T-helper 2 cell treated with Interferon-gamma antibody and Interleukin-4, amounts not matched to agents 5 μg/mL and 100 μg/mL, for 36 hours (primary cell): ENCODE measurements at places on chromosomes 13 and 19.

DNA sequence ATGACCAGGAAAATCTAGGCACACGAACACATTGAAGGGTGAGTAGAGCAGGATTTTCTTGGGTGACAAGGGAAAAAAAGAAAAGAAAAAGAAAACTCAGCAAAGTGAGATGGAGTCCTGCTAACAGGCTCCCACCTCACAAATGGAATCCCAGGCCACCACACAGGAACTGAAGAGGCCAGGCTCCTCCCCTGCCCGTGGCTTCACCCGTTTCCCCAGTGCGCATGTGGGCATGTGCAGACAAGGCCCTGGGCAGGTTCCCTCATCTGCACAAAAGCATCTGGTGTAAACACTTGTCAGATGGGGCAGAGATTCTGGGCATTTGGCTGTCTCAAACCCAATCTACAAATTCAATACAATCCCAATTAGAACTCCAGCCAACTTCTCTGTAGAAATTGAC, 24.5 kb downstream of the CFAP97D2 start:
- H3K4me1 ChIP-seq: peaks cover 3% of the 10 kb centered on the region
- no peaks in the 10 kb centered on the region for H3K36me3 ChIP-seq

GRCh38 chr13:51728275-51728673, 75.7 kb downstream of the DHRS12 start:
- H3K4me1 ChIP-seq: peaks cover 5% of the 10 kb centered on the region
- DNase-seq: no peak
- H3K27ac ChIP-seq: no peak overlapping the region
- H3K4me3 ChIP-seq: no peak overlapping the region

GRCh38 chr13:34752283-34752960, 189.6 kb upstream of the NBEA start:
- no peaks in the 10 kb centered on the region for H3K36me3 ChIP-seq
- H3K4me3 ChIP-seq: no peak overlapping the region
- DNase-seq: no peak

- DNase-seq: no peak
- H3K4me1 ChIP-seq: peaks cover 1% of the 10 kb centered on the region
- H3K36me3 ChIP-seq: peaks cover 16% of the 10 kb centered on the region
- H3K27ac ChIP-seq: no peak overlapping the region
- H3K27me3 ChIP-seq: no peaks in the 10 kb centered on the region
- no peak overlapping the region for H3K4me3 ChIP-seq
Observed at GRCh38 chr19:35783469-35784434, 8.4 kb downstream of the ARHGAP33 start.

DNA sequence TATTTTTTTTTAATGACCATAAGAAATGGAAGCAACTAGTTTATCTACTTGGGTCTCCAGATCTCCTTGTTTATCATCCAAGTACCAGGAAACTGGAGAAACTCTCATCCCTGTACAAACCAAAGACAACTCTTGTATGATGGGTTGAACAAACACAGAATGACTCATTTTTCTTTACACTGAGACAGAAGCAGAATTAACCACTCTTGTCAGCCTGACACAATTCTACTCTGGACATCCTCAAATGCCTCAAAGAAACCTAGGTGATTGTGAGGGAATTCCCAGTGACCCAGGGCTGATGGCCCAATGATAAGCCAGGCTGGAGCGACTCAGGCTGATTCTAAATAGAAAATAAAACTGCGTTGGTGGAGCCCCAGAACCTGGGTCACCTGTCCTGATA, 151.5 kb downstream of the ZNF737 start:
- peaks cover 59% of the 10 kb centered on the region for H3K36me3 ChIP-seq
- H3K27ac ChIP-seq: no peak overlapping the region
- no peaks in the 10 kb centered on the region for H3K4me1 ChIP-seq
- DNase-seq: no peak
- H3K4me3 ChIP-seq: no peak overlapping the region

GRCh38 chr19:33862981-33863380, 66.3 kb downstream of the KCTD15 start:
- H3K27ac ChIP-seq: no peak overlapping the region
- H3K36me3 ChIP-seq: no peaks in the 10 kb centered on the region
- H3K27me3 ChIP-seq: no peaks in the 10 kb centered on the region
- no peaks in the 10 kb centered on the region for H3K4me1 ChIP-seq
- H3K4me3 ChIP-seq: no peak overlapping the region

- DNase-seq: no peak
- no peak overlapping the region for H3K27ac ChIP-seq
- H3K27me3 ChIP-seq: no peaks in the 10 kb centered on the region
- H3K4me3 ChIP-seq: no peak overlapping the region
- no peaks in the 10 kb centered on the region for H3K36me3 ChIP-seq
- no peaks in the 10 kb centered on the region for H3K4me1 ChIP-seq
Observed at GRCh38 chr13:54934121-54934520, 1905.5 kb downstream of the OLFM4 start.
